ENCODE measurements at places on chromosomes 4 and X. TPM values are rescaled to one million over a fixed set of nuclear protein-coding genes. Genes with fewer than 3 reads are reported as not detected.

The STK32B gene
- polyA plus RNA-seq = not detected

The GNRHR gene
- polyA plus RNA-seq = not detected

The MTMR8 gene
- polyA plus RNA-seq = 2.6 TPM

The NALF2 gene
- polyA plus RNA-seq = 0.33 TPM

The DCAF4L1 gene
- 0.07 TPM for polyA plus RNA-seq

The LETM1 gene
- 23.3 TPM for polyA plus RNA-seq

Measured in cardiac muscle cell (in vitro differentiated cells and primary cell).